A172 (cell line): ENCODE measurements at places on chromosomes 5 and 9. TPM values are rescaled to one million over a fixed set of nuclear protein-coding genes. Genes with fewer than 3 reads are reported as not detected.
A peak's percentile ranks its signal among the peaks of the same experiment; 100 is the strongest.

DNA sequence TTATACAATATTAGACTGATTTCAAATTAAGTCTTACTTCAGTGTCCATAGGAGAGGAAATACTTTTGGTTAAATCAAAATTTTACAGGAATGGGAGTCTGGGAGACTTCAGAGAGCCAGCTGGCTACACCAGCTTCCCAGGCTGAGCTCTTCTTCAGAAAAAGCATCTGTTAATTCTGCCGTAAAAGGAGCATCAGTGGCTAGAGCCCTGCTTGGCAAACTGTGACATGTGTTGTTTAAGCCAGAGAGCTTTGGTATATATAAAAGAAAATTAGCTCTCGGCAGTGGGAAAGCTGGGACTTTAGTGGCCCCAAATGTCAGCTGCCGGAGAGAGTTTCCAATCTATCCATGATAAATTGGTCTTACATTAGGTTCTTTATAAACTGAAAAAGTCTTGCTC lies 378.8 kb upstream of the TUSC1 start:
- no peak for DNase-seq

Gene GPR21
- not detected in 2 replicates for total RNA-seq

DNA sequence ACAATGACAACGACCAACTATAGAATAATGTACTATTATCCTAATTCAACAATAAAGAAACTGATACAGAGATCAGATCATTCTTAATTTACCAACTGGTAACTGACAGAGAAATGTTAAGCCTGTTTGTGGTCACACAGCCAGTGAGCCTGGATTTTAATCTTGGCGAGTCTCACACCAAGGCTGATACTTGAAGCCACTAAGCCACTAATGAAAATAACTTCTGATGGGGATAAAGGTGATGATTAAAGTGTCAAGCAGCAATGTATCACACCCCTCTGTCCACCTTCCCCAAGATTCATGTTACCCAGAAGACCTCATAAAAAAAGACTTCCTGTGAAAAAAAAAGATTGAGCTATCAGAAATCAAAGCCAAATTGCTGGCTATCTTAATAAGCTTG lies 350.5 kb downstream of the SPOCK1 start:
- DNase-seq: no peak

Gene SPINK4
- total RNA-seq: not detected in 2 replicates

GRCh38 chr9:78035383-78035993 lies 3.9 kb upstream of the GNAQ start:
- peak; percentile 91 for DNase-seq
